ENCODE measurements at places on chromosomes 13 and 19. TPM values are rescaled to one million over a fixed set of nuclear protein-coding genes. Genes with fewer than 3 reads are reported as not detected.

DNA sequence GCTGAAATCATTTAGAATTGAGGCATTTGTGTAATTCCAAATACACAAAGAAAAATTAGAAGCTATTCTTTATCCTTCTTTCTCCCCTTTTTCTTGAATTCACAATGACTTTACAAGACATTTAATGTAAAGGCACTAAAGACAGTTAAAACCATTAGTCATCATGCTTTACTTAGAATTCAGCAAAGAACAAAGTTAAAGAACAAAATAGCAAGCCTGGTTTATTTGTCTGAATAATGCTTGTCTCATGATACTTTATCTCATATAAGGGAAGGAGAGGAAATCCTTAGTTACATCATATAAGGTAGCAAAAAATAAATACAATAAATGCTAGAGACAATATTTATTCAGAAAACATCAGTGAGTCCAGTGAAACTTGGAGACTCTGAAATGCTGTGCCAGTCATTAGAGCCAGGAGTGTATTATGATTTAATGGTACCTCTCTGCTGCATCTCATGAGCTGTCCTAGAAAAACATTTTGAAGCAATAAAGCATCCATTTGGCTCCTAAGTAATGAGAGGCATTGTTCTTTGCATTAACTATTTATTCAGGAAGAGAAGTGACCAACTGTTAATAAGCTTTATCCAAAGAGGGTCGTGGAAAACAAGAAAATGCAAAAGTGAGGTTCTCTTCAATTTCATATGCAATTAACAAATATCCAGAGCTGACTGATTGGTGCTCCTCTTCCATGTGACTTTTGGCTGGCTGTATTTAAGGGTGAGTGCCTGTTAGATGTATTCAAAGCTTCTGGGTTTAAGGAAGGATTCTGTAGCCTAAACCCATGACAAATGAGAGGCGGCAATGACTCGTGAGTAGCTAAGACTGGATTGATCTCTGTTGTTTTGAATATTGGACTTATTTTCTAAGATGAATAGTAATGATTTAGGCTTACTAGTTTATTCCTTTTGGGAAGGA lies 105.0 kb downstream of the DGKH start:
- no peak for DNase-seq

GRCh38 chr13:87035526-87035925 lies 635.6 kb upstream of the SLITRK5 start:
- DNase-seq, result no peak

GRCh38 chr13:109787135-109787954 lies 962 bp upstream of the IRS2 start:
- DNase-seq, result no peak

DNA sequence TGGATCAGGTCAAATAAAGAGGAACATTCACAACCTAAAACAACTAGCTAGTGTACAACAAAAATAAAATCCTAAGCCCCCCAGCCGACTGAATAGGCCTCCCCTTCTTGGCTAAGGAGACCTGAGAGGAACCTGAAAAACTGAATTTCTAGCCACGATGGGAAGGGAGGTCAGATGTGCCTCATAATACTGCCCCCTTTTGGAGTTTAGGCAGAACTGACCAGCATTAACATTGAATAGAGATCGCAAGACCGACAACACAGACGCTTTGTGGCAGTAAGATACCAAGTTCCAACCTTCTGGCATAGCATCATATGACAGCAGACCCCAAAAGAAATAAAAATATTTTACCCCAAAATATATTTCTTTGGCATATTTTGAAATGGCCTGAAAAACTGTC lies 15.9 kb downstream of the CBY2 start:
- no peak for DNase-seq

- no peak for DNase-seq
Measured at GRCh38 chr19:19460258-19460731, 54.8 kb downstream of the GATAD2A start.

- DNase-seq, result no peak
Measured at GRCh38 chr19:57706346-57706745, 2.7 kb downstream of the ZNF154 start.

DNA sequence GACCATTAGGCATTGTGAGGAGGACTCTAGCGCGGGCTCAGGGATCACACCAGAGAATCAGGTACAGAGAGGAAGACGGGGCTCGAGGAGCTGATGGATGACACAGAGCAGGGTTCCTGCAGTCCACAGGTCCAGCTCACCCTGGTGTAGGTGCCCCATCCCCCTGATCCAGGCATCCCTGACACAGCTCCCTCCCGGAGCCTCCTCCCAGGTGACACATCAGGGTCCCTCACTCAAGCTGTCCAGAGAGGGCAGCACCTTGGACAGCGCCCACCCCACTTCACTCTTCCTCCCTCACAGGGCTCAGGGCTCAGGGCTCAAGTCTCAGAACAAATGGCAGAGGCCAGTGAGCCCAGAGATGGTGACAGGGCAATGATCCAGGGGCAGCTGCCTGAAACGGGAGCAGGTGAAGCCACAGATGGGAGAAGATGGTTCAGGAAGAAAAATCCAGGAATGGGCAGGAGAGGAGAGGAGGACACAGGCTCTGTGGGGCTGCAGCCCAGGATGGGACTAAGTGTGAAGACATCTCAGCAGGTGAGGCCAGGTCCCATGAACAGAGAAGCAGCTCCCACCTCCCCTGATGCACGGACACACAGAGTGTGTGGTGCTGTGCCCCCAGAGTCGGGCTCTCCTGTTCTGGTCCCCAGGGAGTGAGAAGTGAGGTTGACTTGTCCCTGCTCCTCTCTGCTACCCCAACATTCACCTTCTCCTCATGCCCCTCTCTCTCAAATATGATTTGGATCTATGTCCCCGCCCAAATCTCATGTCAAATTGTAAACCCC lies 2.8 kb upstream of the CEACAM5 start:
- peak; percentile 43 for DNase-seq

- DNase-seq, result no peak
Measured at GRCh38 chr13:94709001-94709834, 3.1 kb downstream of the SOX21 start.

GRCh38 chr13:42574011-42574410 lies at the start of gene TNFSF11:
Gene TNFSF11, plus strand, starts transcription at chr13:42574152. Its CDS starts 152 bp downstream, at chr13:42574304.
- no peak for DNase-seq

- DNase-seq, result no peak
Measured at GRCh38 chr19:40907968-40908735, 26.1 kb upstream of the CYP2A7 start.

DNA sequence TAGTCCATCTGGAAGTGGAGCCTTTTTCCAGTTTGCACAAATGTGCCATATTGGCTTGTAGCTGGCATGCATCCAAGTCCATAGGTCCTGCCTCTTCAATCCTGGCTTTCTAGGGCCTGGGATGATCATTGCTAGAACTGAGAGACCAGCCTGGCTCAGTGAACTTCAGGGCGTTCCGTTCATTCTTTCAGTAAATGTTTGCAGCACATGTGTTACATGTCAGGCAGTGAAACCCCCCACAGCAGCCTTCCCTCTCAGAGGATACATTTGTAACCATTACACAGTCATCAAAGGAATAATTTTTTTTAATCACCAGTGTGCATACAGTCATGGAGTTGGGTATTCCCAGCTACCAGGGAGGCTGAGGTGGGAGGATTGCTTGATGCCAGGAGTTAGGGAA lies 9.7 kb downstream of the FUT2 start:
- no peak for DNase-seq

- no peak for DNase-seq
Measured at GRCh38 chr13:80141123-80141849, 199.6 kb downstream of the SPRY2 start.

- no peak for DNase-seq
Measured at GRCh38 chr19:43812688-43813087, 10.4 kb upstream of the LYPD5 start.

DNA sequence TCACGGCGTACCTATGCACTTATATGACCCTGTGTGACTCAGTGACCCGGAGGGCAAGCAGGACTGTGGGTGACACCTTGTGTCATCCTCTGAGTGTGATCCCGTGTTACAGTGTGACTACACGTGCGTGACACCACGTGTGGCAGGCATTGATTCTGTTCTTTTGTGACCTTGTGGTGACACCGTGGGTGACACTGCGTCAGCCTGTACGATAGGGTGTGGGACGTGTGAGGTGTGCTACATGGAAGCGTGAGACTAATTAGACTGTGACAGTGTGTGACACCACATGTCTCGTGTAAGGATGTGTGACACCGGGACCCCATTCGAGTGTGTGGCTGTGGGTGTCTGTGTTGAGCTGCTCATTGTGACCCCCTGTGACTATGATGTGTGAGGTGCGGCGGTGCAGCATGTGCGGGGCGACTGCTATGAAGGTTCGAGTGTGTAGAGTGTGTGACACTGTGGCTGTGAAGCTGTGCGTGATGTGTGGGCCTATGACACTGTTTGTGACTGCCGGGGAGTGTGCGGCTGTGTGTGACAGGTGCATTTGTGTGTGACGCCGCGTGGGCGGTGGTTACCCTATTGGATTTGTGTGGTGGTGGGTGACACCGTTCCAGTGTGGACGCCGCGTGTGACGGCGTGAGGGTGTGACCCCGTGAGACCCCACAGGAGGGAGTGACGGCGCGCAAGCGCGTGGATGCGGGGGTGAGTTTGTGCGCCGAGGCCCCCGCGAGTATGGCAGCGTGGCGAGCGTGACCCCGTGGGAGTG lies 399 bp upstream of the SPTBN4 start:
- DNase-seq, result no peak

- DNase-seq, result no peak
Measured at GRCh38 chr13:40379196-40379595, 287.2 kb downstream of the FOXO1 start.

- DNase-seq, result no peak
Measured at GRCh38 chr19:18735324-18735723, 51.8 kb downstream of the CRTC1 start.

DNA sequence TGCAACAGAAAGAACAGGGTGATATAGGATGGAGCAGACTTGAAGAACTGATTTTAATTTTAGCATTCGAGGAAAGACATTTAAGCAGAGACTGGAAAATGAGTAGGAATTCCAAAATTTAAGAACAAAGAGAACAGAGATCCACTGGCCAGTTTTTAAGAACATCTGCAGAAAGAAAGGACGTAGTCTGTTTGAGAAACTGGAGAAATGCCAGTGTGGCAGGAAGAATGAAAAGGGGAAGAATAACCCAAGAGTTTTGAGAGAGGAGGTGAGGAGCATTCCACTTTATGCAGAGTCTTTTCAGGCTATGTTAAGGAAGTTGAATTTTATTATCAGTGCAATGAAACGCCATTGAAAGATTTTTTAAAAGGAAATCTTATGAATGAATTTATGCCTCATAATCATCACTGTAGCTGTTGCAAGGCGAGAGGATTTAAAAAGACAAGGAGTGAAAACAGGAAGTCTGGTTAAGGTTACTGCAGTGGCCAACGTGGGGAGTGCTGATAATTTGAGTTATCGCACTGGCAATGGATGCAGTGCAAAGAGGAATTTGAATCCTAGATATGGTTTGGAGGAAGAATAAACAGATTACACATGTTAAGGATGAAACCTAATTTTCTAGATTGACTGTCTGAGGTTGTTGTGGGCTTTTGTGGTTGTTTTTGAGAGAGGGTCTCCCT lies 253.8 kb downstream of the DACH1 start:
- no peak for DNase-seq

- no peak for DNase-seq
Measured at GRCh38 chr13:33624740-33625139, 193.2 kb upstream of the RFC3 start.

The CFAP97D2 gene
- total RNA-seq, result not detected

The DOHH gene
- total RNA-seq, result 10.5 TPM

The PDX1 gene
- total RNA-seq, result 7.1 TPM

The CARS2 gene
- total RNA-seq, result 62.0 TPM

The PABPC3 gene
- total RNA-seq, result 0.29 TPM

The PCDH17 gene
- total RNA-seq, result 16.6 TPM
